Midbrain (tissue), 1 donor: ENCODE measurements at places on chromosomes 4 and X.
A peak's percentile ranks its signal among the peaks of the same experiment; 100 is the strongest.

DNA sequence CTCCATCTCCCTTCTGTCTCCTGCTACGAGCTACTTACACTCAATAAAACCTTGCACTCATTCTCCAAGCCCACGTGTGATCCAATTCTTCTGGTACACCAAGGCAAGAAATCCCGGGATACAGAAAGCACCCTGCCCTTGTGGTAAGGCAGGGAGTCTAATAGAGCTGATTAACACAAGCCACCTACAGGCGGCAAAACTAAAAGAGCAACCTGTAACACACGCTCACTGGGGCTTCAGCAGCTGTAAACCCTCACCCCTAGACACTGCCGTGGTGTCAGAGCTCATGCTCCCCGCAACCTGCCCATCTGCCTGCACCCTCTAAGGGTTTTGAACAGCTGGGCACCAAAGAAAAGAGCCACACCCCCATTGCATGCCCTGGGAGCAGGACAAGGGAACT is 755.4 kb upstream of the HTR2C start:
- no peak for DNase-seq

DNA sequence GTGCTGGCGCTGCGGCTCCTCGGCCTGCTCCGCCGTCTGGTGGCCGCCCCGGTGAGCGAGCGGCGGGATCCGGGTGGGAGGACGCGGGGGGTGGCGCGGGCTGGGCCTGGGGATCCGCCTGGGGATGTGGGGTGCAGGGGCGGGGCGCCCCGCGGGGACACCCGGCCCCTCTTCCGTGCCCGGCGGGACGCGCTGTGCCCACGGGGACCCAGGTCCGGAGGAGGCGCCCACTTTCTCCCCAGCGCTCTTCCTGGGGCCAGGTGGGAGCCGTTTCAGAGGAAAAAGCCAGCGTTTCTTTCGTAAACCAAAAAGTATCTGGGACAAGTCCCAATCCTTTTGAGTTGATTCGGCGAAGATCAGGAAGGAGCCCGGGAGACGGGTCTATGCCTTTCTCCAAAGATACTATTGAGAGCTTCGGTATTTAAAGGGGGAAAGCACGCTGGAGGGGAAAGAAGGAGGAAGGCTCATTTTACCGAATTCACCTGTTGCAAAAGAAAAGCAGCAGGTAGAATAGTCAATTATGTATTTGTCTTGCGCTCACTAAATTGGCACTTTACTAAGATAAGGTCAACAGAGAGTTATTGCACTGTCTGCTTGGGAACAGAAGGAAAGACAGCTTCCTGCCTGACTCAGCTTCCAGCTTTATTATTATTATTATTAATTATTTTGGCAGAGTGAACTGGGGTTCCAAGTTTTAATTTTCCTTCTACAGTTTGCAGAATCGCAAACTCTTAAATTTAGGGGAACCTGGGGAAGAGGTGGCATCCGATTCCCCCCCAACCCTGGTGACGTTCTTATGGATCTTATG is 81.5 kb upstream of the CD99 start:
- no peak for DNase-seq

DNA sequence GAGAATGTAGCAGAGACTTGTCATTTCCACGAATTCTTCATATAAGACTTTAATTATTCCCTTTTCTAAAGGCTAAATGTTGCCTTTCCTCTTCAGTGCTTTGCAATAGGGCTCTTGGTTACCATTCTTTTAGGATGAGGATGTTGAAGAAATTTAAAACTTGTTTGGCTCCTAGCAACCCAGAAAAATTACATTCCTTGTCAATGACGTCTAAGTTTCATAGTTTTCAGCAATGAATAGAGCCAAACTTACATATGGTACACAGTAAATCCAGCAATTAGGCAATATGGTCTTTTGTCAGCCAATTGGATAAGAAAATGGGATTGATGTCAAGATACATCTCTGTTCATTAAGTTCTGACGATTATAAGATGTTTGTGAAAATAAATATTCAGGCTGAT is 1639.6 kb upstream of the PCDH10 start:
- DNase-seq, result no peak

DNA sequence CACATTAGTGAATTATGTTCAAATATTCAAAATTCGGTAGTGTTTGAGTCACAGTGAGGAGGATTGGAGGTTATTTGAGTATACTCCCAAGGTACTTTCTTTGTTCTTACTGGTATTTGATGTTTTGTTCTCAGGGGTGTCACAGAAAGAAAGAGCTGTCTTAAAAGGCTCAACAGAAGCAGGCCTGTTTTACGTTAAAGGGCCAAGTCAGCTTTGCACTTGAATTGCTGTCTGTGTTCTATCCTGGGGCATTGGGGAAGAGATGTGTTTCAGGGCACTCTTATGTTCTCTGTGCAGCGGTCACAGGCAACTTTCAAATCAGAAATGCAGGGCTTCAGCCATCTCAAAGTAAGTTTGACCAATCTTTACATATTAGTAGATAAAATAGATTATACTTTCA is 1113.1 kb upstream of the LCORL start:
- DNase-seq, result no peak

DNA sequence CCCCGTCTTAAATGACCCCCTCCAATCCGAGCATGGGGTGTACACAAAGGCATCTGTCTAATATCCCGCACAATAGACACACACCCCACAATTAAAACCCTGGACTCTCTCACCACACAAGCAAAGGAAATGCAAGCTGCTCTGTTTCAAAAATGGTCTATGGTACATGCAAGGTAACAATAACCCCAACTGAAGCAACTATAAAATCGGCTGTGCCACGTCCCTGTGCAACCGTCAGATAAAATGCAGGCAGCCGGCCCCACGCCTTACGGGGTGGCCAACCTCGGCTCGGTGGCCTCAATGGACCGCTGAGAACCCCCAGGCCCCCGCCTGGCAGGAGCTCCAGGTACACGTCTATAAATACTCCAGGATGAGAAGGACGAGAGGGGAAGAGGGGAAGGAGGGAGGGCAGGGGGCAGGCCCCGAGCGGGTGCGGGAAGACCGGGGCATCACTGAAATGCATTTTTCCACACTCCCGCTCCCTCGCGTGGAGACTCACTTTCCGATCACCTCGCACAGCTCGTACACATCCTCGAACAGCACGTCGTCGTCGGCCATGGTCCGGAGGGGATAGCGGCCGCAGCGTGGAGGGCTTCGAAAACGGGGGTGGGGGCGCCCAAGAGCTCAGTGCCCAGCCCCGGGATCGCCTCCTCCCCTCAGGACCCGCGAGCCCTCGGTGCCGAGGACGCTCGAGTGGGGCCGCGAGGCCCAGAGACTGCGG is 763 bp downstream of the CASK start:
- peak; percentile 14 for DNase-seq

- no peak for DNase-seq
Measured at GRCh38 chr4:123603165-123603564, 206.6 kb downstream of the SPRY1 start.

DNA sequence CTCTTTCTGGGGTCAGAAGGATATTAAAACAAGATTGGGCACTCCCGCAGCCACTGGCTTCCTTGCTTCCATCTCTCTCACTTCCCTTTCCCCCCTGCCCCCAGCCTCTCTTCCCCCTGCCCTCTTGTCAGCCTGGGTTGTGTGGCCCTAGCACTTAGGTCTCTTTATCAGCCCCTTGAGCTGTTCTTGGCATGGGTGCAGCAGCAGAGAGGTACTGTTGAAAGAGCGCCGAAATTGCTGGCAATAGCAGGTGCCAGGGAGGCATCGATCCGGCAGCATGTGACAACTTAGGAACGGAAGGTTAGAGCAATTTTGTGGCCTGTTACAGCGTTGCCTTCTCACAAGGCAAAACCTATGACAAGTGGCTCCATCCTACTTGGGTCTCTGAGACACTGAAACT is 333.1 kb upstream of the IGFBP7 start:
- DNase-seq, result no peak

- no peak for DNase-seq
Measured at GRCh38 chr4:123110685-123111084, 188.3 kb upstream of the NUDT6 start.

GRCh38 chr4:47686294-47686872 is 151.5 kb downstream of the CORIN start:
- DNase-seq, result peak; percentile 11

DNA sequence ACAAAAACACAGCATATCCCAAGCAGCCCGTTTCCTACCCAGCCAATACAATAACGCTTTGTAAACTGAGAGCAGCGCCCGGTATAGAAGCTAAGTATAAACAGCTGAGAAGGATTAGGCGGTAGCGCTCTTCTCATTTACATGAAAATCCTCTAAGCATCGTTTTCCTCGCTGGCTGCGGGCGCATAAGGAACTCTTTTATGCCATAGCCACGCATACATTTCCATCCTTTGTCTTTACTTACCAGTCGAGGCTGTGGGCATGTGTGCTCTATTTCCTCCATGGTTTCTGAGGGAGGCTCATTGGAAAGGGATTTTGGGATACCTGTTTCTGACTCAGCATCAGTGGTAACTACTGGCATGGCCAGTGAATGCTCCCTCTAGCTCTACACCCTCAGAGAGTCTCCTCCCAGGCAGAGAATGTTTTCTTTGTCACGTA is 383 bp downstream of the PCYT1B start:
- peak; percentile 24 for DNase-seq

- no peak for DNase-seq
Measured at GRCh38 chr4:90226734-90227133, 99.5 kb downstream of the CCSER1 start.

- no peak for DNase-seq
Measured at GRCh38 chr4:87697945-87698344, 47.9 kb downstream of the DMP1 start.

GRCh38 chr4:14046642-14047041 is 419.1 kb upstream of the BOD1L1 start:
- no peak for DNase-seq

- DNase-seq, result no peak
Measured at GRCh38 chr4:135050086-135050717, 848.6 kb upstream of the PABPC4L start.

DNA sequence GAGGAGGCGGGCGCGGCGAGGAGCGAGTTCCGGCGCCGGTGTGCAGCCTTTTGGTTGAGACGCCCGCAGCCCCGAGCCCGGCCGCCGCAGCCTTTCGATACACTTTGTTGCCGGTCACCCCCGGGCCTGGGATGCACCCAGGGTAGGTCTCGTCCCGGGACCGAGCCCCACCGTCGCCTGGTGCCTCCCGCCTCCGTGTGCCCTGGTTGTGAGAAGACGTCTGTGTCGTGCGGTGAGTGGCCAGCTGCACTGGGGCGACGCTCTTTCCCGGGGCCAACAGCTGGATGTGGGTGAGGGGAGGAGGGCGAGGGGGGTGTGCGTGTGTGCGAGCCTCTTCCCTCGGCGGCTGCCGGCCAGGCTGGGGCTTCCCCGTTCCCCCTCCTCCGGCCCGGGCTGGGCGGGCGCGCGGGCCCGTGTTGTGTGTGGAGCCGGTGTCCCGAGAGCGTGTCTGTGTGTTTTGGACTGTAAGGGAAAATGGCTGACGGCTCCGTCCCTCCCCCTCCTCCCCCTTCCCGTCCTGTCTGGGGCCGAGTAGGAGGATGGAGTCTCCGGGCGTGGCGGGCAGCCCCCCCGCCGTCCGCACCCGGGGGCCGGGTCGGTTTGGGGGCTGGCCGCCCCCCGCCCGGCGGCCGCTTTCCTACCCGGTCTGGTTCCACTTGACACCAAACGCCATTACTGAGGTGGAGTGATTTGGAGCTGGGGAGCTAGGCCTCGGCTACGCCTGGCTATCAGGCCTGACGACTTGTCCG is 807 bp downstream of the USP9X start:
- peak; percentile 60 for DNase-seq

GRCh38 chrX:147675819-147676218 is 235.9 kb upstream of the FMR1 start:
- DNase-seq, result no peak

DNA sequence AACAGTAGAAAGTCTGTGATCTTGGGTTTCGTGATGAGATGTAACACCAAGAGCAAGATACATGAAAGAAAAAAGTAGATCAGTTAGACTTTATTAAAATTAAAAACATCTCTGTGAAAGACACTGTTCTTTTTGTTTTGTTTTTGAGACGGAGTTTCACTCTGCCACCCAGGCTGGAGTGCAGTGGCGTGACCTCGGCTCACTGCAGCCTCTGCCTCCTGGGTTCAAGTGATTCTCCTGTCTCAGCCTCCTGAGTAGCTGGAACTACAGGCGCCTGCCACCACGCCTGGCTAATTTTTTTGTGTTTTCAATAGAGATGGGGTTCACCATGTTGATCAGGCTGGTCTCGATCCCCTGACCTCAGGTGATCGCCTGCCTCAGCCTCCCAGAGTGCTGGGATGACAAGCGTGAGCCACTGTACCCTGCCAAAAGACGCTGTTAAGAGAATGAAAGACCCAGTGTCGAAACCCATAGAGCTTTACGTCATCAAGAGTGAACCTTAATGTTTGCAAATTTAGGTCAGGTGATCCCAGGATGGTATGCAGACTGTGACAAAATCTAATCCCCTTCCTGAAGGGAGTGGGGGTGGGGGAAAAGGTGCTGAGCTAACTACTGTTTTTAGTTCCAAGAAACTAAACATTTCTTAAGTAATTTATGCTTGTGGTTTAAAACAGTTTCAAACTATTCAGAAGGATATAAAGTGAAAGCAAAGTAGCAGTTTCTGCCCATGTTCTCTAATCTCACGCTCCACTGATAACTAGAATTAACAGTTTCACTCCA is 8.0 kb downstream of the OFD1 start:
- DNase-seq, result no peak

- no peak for DNase-seq
Measured at GRCh38 chr4:91057871-91058270, 930.7 kb downstream of the CCSER1 start.

DNA sequence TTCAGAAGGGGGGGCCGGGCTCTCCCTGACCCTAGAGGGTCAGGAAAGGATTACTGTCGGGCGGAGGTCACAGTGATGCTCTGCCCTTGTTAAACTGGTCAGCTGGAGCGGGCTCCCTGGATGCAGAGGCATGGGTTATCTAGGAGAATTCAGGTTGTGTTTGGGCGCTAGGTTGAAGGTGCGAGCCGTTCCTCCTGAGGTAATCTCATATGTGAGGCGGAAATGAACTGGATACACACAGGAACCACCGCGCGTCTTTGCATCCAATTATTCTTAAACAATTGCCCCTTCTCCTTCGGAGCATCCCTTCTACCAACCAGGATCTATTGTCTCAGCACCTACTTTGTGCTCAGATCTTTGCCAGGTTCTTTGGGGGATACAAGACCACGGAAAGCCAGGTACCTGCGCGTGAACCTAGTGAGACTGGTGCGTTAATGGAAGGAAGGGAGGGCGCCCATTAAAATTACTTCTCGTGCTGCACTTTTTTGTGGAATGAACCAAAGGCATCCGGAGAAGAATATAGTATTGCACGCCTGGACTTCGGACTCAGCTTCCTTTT is 28.4 kb downstream of the HAND2 start:
- no peak for DNase-seq

GRCh38 chrX:136687457-136687856 is 39.5 kb downstream of the CD40LG start:
- DNase-seq, result no peak

- no peak for DNase-seq
Measured at GRCh38 chr4:73723023-73723422, 17.3 kb upstream of the CXCL8 start.
